Epithelial cell of prostate (primary cell): ENCODE measurements at places on chromosomes 5 and 9.

- no peak for DNase-seq
Measured at GRCh38 chr5:196350-196749, 5.1 kb downstream of the LRRC14B start.

- no peak for DNase-seq
Measured at GRCh38 chr9:126635661-126636439, 22.1 kb downstream of the LMX1B start.

GRCh38 chr9:12696931-12697622 is 3.9 kb downstream of the TYRP1 start:
- no peak for DNase-seq

DNA sequence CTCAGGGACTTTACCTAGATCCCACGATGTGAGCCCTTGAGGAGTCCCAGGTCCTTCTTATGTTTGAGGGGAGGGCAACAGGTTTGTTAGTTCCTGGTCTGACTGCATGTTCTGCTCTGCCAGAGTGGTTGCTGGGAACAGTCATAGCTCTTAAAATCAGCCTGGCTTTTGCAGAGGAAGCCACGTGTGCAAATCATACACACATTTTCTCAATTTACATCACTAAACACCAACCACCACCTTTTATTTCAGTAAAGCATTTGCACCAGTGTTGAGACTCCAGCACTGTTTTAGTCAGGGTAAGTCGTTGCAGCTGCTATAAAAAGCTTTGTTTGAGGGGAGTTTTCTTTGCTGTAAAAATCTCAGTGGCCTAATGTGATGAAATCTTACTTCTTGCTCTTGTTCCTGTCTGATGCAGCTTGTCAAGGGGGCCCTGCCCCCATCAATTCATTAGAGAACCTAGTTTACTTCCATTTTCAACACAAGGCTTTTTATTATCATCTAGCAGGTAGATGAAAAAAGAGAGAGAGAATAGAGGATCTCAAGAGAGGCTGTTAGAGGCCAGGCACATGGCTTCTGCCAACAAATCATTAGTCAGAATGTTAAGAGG is 70.3 kb upstream of the VCAN start:
- DNase-seq, result no peak

GRCh38 chr5:106121972-106122605 is 1548.6 kb downstream of the EFNA5 start:
- no peak for DNase-seq

DNA sequence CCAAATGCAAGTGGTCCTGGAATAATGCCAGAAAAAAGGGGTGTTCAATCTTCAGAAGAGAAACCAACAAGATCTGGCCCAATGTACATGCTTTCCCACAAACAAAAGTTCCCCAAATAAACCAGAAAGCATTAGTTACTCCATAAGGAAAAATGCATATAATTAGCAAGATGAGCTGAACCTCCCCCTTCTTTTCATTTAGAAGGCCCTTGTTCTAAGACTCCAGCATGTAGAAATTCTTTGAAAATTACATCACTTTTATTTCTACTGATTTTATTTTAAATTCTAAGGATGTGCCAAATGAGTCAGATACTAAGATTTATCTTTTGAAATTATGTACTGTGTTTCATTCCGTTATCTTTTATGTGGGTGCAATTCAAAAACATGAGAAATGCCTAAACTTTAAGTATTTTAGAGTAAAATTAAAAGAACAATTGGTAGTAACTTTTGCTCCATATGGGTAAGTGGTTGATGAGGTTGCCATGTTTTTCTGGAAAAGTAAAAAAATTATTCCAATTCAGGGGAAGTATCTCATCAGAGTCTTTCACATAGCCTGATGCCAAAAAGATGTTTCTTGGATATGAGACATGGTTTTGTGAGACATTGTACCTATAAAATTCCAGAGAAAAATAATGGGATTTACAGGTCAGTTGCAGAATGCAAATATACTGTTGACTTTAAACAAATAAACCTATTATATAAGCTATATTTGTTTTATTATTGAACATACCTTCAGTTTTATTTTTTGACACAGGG is 106.5 kb upstream of the CCDC112 start:
- no peak for DNase-seq

- DNase-seq, result no peak
Measured at GRCh38 chr5:143501310-143502044, 98.0 kb upstream of the NR3C1 start.

DNA sequence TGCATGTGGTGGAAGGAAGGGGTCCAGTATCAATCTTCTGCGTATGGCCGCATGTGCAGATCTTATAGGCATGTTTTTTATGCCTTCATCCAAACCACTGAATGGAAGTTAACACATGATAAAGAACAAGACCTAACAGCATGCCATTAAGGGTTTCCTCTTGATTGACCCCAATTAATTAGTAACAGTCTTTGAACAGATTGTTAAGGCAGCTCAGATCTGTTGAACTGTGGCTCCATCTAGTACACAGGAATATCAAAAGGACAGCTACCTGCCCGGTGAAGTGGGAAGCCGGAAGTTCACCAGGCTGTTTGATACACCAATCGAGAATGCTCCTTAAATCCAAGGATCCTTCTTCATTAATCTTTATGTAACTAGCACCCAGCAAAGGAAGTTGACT is 159.9 kb upstream of the ADAMTS16 start:
- no peak for DNase-seq

DNA sequence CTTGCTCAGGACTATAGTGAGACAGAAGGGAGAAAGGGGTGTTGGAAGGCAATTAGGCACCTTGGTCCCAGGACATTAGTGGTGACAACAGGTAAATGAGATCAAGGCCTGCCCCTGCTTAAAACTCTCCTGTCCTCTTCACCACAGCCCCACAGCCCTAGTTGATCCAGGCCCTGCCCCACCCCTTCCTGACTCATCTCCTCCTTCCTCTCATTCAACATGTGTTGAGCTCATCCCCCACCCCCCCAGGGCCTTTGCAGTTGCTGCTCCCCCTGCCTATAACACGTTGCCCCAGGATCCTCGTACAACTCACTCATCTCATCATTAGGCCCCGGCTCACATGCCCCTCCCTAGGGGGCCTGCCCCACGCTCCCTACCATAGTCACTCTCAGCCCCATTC is 66.8 kb downstream of the TSPAN17 start:
- no peak for DNase-seq

- no peak for DNase-seq
Measured at GRCh38 chr5:9499498-9499876, 46.4 kb downstream of the SEMA5A start.

DNA sequence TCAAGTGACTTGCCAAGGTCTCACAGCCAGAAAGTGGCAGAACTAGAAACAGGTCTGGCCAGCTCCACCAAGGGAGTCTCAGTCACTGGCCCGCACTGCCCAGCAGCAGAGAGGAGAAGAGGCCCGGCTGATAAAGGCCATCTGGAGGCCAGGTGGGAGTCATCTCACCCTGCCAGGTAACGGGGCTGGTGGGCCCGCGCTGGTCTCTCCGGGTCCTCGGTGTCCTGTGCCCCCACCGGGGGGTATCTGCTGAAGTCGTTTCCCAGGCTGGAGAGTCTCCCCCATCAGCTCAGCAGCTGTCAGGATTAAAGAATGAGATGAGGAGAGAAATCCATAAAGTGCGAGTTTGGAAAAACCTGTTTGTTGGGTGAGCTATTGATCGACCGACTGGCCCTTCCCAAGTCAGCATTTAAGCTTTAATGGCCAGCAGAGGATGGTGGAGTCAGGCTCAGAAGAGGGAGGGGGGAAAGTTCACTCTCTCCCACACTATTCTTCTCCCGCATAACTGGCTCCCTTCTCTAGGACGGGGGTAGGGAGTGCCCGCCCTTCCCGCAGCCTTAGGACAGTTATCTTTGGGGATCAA is 30.3 kb downstream of the LMX1B start:
- no peak for DNase-seq
